ENCODE measurements at places on chromosomes 1 and 21.

DNA sequence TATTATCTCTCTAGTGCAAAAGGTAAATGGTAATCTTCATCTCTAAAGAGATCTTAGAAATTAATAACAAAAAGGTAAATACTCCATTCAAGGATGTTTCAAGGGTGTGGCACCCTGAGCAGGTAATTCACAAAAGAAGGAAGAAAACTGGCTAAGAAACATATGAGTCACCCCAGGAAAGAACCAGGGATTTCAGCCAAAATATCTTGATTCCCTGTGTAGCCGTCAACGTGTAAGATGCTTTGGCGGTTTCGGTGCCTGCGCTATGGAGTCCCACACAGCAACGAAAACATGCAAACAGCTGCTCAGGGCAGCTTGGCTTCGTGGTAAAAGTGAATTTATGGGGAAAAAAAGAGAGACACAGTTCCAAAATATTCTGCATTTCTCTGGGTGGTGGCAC is 3.7 kb downstream of the ITGB2 start:
- DNase-seq = no peak

GRCh38 chr1:97457446-97458089 is 463.3 kb downstream of the DPYD start:
- DNase-seq = no peak

DNA sequence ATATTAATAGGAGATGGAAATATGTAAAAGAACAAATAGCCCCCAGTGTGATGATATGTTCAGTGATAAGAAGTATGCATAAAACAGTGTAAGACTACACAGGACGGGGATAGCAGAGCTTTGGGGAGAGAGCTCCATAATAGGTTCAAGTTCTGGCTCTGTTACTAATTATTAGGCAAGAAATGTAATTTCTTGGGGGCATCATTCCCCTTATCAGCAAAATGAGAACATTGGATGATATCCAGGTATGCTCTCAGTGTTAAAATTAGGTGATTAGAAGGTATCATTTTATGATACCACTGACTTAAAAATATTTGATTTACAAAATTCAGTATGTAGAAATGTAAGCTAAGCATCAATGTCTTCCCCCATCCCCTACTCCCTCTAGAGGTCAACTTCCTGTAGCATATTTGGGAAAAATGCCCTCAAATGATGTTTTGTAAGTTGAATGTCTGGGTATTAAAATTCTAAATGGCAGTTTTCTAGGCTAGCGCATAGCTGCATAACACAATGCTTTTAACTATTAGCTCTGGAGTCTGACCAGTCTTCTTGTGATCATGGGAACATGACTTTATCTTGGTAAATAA is 585.7 kb upstream of the CAMK1G start:
- peak; percentile 31 for DNase-seq

GRCh38 chr1:81542196-81542595 is 258.5 kb upstream of the ADGRL2 start:
- no peak for DNase-seq

GRCh38 chr1:53543130-53543777 is 84.1 kb downstream of the DMRTB1 start:
- no peak for DNase-seq

DNA sequence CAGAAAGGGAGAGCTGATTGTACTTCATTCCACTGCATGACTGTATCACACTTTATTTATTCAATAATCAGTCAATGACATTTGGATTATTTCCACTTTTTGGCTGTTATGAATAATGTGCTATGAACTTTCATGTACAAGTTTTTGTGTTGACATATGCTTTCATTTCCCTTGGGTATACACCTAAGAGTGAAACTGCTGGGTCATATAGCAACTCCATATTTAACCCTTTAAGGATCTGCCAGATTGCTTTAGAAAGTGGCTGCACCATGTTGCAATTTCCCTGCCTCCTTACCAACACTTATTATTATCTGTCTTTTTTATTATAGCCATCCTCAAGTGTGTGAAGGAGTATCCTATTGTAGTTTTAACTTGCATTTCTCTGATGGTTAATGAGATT is 108.8 kb upstream of the KCNK1 start:
- no peak for DNase-seq

- no peak for DNase-seq
These were observed 6.3 kb downstream of the OR14I1 start for GRCh38 chr1:248696261-248696660.

- DNase-seq = no peak
These were observed 16.1 kb downstream of the HUNK start for GRCh38 chr21:31888936-31889371.

DNA sequence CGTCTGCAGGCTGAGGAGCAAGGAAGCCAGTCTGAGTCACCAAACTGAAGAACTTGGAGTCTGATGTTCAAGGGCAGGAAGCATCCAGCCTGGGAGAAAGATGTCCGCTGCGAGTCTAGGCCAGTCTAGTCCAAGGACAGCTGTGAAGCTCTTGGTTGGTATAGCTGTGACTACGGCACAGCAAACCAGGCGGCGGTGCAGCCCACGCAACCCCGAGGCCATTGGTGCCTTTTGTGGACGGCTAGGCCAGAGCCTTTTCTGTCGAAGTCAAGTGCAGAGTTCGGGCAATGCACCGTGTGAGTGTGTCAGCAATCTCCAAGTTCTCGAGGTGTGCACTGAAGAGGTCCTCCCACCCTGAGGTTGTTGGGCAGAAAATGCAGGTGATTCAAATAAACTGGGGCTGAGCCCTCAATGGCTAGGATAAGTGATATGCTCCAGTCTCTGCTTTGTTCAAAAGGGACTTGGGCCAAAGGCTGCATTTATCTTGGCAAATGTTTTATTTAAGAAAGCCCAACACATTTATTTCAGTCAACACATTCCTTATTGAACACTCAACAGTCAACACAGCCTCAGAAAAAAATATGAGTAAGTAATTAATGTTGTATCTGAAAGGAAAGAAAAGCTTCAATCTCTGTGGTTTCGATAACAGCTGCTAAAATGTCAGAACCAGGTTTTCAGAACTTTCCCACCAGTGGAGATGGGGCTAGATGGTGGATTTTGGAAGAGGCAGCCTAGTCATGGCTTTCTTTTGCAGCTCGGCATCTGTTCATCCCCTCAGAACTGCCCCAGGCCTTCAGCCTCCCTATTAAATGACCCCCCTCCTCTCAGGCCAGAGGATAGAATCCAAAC is 78.1 kb upstream of the COX20 start:
- peak; percentile 70 for DNase-seq

GRCh38 chr1:9476790-9477463 is 62.3 kb upstream of the SLC25A33 start:
- peak; percentile 39 for DNase-seq

- DNase-seq = peak; percentile 88
These were observed 626.9 kb upstream of the ADGRL4 start for GRCh38 chr1:79633456-79633855.

- no peak for DNase-seq
These were observed 7.6 kb downstream of the UBL4B start for GRCh38 chr1:110119843-110120242.

- DNase-seq = no peak
These were observed 398.8 kb downstream of the TBX15 start for GRCh38 chr1:118589238-118589846.

DNA sequence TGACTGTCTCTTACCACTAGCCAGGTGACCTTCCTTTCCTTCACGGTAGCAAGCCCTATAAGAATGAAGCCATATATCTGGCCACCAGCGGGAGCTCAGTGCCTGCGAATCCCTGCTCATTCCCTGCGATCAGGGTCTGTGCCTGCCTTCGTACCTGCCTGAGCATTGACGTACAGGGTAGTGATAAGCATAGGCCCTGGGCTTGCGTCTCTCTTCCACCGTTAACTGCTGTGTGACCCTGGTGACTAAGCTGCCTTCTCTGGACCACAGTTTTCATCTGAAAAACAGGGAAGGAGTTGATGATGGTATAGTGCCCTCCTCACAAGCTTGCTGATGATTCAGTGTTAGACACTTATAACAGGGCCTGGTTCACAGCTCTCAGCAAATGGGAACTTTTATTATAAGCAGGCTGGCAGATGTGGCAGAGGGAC is 4.1 kb downstream of the ZC3H12A start:
- DNase-seq = peak; percentile 87

GRCh38 chr1:111690306-111690617 is 48.9 kb downstream of the INKA2 start:
- peak; percentile 84 for DNase-seq

- DNase-seq = peak; percentile 47
These were observed 1.7 kb upstream of the SFN start for GRCh38 chr1:26861286-26861701.

GRCh38 chr1:119380983-119381662 is 12.5 kb downstream of the HAO2 start:
- DNase-seq = no peak

- no peak for DNase-seq
These were observed 72.6 kb upstream of the TARDBP start for GRCh38 chr1:10939654-10940450.

GRCh38 chr1:82225421-82226185 is 424.9 kb downstream of the ADGRL2 start:
- DNase-seq = peak; percentile 75

GRCh38 chr1:225973158-225973557 is 26.0 kb downstream of the SDE2 start:
- DNase-seq = no peak

DNA sequence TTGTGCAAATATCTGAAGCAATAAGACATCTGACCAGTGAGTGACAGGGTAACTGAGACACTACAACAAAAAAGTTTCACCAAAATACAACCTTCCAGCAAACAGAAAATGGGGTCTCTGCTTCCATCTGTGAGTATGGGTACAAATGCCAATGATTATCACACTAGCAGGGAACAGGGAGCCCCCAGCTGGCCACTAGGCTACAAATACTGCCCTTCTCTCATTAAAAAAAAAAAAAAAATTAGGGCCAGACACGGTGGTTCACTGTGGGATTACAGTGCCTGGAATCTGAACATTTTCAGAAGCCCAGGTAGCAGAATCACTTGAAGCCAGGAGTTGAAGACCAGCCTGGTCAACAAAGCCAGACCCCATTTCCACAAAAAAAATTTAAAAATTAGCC is 48.4 kb upstream of the EDARADD start:
- DNase-seq = no peak

- DNase-seq = no peak
These were observed 138.5 kb downstream of the ZZZ3 start for GRCh38 chr1:77543822-77544448.

- no peak for DNase-seq
These were observed 709.7 kb downstream of the PTPRU start for GRCh38 chr1:29946057-29946456.

GRCh38 chr21:17903029-17903806 is 84.1 kb upstream of the C21orf91 start:
- DNase-seq = peak; percentile 55

GRCh38 chr1:98048244-98048643 is 127.4 kb upstream of the DPYD start:
- DNase-seq = peak; percentile 82

GRCh38 chr1:154881820-154882535 is 11.9 kb upstream of the KCNN3 start:
- no peak for DNase-seq

GRCh38 chr1:55385402-55386018 is 170.3 kb upstream of the USP24 start:
- no peak for DNase-seq

DNA sequence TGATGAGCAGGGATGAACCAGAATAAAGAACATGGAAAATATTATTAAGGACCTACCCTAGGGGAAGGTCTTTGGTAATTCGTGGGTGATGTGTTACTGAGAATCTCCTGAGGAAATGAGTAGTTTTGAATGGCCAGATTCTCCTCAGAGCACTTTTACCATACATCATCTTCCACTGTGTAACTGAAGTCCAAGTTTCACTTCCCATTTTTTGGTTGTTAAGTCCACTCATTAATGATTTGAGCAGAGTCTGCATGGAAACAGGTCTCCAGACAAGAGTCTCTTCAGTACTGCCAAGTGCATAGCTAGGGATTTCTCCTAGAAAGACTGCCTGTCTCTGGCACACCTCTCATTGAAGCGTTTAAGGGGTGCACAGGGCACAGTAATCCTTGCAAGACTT is 48.7 kb upstream of the PCP4 start:
- DNase-seq = no peak

GRCh38 chr1:65420590-65421350 is at the start of the genes LEPR and LEPROT:
LEPR (plus strand) TSS chr1:65420668; CDS start chr1:65565566, 144,898 bp downstream.
LEPROT (plus strand) TSS chr1:65420668; CDS start chr1:65420725, 57 bp downstream.
- DNase-seq = no peak

DNA sequence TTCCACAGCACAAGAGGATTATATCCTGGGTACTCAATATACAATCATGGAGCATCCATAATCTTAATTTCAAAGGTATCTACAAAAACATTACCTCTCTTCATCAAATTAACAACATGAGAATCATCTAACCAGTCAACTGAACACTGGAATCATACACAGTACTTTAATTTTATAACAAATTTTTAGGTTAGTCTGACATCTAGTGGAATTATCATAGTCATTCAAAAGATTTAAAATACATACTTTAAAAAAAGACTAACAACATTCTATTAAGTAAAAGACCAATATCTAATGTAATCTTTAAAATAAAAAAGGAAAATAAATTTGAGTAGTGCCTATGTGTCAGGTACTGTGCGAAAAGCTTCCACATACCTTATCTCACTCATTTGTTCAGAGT is 16.8 kb upstream of the SH3GLB1 start:
- DNase-seq = peak; percentile 31

DNA sequence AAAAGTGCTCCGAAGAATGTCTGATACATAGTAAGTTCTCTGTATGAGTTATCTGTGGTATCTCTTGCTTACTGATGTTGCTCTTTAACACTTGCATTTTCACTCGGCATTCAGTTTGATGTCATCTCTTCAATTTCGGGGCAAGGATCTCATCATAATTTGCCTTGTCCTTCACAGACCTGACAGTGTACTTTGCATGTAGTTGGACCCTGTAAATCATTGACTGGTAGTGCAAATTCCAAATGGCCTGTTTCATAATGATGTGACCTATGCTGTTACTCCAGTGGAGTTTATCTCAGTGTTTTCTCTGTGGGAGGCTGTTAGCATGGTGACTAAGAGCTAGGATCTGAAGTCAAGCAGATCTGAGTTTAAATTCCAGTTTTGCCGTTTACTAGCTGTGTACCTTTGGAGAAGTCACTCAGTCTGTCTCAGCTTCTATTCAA is 34.2 kb upstream of the ABCD3 start:
- peak; percentile 54 for DNase-seq

DNA sequence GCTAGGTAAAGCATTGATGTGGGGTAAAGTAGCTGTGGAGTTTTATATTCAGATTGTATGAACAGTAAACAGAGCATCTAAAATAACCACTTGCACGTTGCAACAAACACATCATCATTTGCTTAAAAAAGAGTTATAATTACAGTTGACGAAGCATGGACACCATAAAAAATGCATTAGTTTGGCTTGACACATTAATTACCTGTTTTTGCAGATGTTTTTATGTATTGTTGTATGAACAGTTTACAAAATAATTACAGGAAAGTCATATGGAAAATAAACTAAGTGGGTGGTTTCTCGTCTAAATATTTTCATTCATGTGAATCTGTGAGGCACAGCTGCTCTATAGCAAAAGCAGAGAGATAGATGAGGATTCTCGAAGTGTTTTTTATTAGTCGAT is 108.3 kb downstream of the RPS6KC1 start:
- DNase-seq = no peak

- no peak for DNase-seq
These were observed 33.4 kb downstream of the ADAMTS5 start for GRCh38 chr21:26933448-26933847.

- peak; percentile 18 for DNase-seq
These were observed 5.4 kb downstream of the UBR4 start for GRCh38 chr1:19204446-19205266.
